Brain pericyte (primary cell): ENCODE measurements at places on chromosomes 16 and 17.

- no peak for DNase-seq
Measured at GRCh38 chr16:60091071-60091470, 1357.0 kb upstream of the GOT2 start.

DNA sequence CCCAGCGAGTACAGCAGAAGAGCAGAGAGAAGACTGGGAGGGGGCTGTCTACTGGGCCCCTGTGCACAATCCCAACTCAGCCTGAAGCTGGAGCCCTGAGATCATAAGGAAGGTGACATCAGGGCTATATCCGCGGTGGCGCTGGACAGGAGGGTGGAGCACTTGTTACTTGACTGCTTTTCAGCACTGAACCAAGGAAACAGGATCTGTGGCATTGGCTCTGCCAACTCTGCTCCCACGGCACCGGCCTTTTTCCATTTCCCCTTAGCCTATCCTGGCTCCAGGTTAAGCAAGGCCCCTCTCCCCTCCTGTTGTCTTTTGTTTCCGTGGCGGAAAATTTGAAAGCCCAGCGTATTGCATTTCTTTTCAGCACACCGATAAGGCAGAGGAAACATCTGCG, 125.0 kb upstream of the IRX3 start:
- no peak for DNase-seq

DNA sequence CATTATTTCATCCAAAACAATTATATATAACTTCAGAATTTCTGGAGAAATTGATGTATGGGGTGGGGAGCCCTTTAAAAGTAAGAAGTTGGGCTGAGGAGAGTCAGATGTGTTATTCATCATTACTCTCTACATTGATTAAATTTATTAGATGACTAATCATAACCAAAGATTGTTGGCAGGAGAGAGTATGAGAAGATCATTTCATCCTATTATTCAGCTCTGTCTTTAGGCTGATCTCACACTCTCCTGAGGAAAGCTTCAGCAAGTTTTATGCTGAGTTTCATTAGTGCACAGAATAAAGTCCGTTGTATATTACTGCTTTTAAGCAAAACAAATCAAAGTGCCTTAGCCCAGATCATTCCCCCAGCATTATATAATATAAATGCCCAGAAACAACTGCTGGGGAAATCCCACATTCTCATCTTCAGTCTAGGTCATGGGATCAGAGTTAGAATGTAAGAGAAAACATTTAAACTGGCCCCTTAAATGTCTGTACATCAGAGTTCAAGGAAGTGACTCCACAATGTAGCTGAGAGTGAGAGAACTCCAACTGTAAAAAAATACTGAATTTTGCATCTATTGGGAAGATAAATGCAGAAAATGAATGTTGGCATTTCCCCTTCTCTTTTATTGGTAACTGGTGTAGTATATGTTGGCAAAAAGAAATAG, 130.1 kb upstream of the HLF start:
- DNase-seq = no peak

GRCh38 chr16:48596326-48596725, 13.7 kb downstream of the N4BP1 start:
- DNase-seq = no peak

DNA sequence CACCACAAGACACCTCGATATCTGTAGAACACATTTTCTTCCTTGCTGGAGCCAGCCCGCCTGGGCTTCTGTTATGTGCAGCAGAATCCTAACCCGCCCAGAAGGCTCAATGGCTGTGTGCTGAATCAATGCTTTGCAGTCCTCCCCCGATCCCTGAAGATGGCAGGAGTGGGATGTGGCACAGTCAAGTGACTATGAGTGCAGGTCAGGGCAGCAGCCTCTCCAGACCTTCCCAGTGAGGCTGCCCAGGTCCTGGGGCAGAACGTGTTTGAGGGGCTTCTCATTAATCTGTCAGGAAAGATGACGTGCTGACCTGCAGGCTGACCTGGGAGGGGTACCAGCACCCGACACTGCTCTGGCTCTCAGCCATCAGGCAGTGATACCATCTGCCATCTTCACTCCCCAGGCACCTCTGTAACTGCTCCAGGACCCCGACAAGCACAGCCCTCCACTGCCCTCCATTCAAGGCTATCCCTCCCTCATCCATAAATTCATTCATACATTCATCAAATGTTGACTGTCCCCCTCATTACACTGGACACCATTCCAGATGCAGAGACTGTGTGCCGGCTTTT, 35.2 kb downstream of the LRRC75A start:
- no peak for DNase-seq

GRCh38 chr17:69729944-69730343, 315.4 kb downstream of the MAP2K6 start:
- no peak for DNase-seq

DNA sequence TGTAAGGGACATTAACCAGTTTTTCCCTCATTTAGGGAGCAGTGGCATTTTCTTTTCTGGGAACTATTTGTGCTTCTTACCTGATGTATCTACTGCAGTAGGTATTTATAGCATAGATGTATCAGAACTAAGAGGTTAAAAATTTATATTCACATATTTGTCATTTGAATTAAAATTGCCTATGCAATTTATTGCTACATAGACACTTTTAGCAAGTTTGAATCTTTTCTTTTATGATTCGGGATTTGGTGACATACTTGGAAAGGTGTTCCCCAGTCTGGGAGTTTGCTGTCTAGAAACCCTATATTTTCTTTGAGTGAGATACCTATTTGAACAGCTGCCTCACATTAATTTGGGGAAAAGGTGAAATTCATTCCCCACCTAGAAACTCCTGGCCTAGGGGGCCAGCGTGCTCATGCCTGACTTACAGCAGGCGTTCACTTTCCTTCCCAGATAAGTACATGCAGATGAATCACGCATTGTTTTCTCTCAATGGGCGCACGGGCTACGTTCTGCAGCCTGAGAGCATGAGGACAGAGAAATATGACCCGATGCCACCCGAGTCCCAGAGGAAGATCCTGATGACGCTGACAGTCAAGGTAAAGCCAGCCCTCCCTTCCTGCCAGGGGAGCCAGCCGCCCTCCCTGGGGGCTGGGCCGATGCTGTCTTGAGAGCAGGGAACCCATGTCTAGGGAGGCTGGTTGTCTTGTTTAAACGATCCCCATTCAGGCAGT, 73.8 kb downstream of the SDR42E1 start:
- no peak for DNase-seq

- no peak for DNase-seq
Measured at GRCh38 chr17:8420041-8420934, 15.4 kb upstream of the NDEL1 start.

- no peak for DNase-seq
Measured at GRCh38 chr16:28280881-28281836, 11.2 kb upstream of the SBK1 start.

GRCh38 chr16:68396481-68396880, 51.8 kb downstream of the SMPD3 start:
- no peak for DNase-seq

DNA sequence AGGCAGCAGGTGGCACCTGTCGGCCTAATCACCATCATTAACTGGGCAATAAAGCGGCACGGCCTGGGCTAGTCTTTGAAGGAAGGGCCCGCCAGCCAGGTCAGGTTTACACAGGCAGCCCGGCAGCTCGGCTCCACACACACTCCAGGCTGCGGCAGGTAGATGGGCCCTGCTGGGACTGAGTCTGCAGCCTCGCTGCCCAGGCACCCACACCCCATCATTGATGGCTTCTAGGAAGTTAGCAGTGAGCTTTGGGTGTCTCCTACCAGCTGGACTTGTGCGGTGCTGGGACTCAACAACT, 6.8 kb upstream of the FOXN1 start:
- DNase-seq = no peak

- no peak for DNase-seq
Measured at GRCh38 chr16:16045296-16045695, 95.9 kb downstream of the ABCC1 start.

DNA sequence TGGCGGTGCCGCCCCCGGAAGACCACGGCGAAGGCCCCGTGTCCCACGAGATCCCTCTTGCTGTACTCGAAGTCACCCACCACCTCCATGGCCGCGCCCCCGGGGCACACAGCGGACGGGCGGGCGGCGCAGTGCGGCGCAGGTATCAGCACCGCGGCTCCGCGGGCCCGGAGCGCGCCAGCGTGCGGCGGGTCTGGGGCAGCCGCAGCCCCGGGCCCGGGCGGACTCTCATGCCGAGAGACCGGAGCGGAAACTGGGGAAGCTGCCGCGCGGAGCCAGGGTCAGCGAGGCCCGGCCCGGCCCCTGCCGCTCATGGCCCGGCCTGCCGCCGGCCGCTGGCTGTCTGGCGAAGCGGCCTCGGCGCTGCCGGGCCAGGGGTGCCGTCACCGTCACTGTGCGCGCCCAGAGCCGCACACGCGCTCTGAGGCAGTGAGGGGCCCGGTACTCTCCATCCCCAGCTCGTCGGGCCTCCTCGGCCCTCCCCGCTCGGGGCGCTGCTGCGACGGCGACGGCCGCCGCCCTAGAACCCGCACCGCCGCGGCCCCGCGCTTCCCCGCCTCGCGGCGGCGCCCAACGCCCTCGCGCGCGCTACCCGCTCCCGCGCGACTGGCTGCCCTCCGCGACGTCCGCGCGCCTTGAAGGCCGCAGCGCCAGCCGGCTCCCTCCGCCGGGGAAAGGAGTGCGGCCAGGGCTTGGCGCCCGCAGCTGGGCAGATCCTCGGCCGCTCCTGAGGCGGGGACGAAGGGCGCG, at the start of gene ULK2:
Gene ULK2, minus strand, starts transcription at position 608 of the 750 bp plus-strand sequence. Its CDS starts 519 bp downstream, at position 89.
- no peak for DNase-seq

DNA sequence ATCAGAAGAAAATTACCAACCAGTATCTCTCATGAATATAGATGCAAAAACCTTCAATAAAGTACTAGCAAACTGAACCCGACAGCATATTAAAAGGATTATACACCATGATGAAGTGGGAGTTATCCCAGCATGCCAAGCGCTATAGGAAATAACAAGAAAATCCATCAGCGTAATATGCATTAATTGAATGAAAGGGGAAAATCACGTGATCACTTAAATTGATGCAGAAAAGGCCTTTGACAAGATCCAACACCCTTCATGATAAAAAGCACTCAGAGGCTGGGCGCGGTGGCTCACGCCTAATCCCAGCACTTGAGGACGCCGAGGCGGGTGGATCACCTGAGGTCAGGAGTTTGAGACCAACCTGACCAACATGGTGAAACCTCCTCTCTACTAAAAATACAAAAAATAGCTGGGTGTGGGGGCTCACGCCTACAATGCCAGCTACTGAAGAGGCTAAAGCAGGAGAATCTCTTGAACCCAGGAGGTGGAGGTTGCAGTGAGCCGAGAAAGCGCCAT, 4.8 kb downstream of the CTRB2 start:
- DNase-seq = no peak

- no peak for DNase-seq
Measured at GRCh38 chr16:70574595-70575271, 51.1 kb downstream of the SF3B3 start.
